ENCODE measurements at places on chromosomes 11 and 22. TPM values are rescaled to one million over a fixed set of nuclear protein-coding genes. Genes with fewer than 3 reads are reported as not detected.
A peak's percentile ranks its signal among the peaks of the same experiment; 100 is the strongest.

DNA sequence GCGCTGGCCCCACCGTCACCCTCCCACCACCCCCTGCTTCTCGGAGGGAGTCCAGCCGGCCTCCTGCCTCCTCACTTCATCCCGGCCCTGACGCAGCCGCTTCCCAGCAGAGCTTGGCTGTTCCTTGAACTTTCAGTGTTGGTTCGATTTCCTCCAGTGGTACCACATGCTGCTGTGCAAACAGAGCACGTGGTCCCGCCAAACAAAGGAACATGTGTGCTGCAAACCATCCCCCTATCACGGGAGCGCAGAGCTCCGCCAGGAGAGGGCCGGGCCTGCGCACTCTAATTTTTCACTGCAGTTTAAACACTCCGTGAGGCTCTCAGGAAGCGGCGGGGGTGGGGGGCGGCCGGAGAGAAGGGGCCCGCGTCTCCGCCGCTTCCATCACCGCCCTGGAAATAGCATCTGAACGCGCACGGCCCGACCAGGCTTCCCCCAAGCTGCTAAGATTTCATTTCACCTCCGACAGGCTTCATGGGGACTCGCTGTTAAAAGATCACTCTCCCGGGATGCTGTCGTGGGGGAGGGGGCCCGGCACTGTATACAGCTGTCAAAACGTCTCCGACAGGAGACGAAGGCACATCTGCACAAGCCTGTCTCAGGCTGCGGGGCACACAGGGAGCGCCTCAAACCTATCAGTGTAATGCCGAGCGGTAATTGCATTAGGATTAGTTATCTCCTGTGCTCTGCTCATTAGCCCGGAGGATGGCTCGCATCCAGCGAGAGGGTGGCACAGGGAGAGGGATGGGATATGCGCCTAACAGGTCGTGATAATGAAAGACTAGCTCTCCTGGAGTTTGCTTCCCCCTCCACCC lies 269.9 kb upstream of the SORL1-AS1 start:
- H3K4me1 ChIP-seq: no peaks in the 10 kb centered on the region
- DNase-seq: no peak
- no peaks in the 10 kb centered on the region for H3K36me3 ChIP-seq
- H3K4me3 ChIP-seq: no peak overlapping the region
- no peaks in the 10 kb centered on the region for H3K27me3 ChIP-seq

GRCh38 chr11:59263225-59263894 lies 50.6 kb upstream of the MPEG1 start:
- DNase-seq: no peak
- H3K27ac ChIP-seq: no peak overlapping the region
- no peaks in the 10 kb centered on the region for H3K36me3 ChIP-seq
- H3K4me1 ChIP-seq: no peaks in the 10 kb centered on the region

GRCh38 chr11:111793863-111794262 lies 27.7 kb upstream of the PPP2R1B start:
- DNase-seq: no peak
- H3K4me1 ChIP-seq: no peaks in the 10 kb centered on the region
- H3K36me3 ChIP-seq: no peaks in the 10 kb centered on the region
- no peak overlapping the region for H3K4me3 ChIP-seq
- no peak overlapping the region for H3K27ac ChIP-seq

DNA sequence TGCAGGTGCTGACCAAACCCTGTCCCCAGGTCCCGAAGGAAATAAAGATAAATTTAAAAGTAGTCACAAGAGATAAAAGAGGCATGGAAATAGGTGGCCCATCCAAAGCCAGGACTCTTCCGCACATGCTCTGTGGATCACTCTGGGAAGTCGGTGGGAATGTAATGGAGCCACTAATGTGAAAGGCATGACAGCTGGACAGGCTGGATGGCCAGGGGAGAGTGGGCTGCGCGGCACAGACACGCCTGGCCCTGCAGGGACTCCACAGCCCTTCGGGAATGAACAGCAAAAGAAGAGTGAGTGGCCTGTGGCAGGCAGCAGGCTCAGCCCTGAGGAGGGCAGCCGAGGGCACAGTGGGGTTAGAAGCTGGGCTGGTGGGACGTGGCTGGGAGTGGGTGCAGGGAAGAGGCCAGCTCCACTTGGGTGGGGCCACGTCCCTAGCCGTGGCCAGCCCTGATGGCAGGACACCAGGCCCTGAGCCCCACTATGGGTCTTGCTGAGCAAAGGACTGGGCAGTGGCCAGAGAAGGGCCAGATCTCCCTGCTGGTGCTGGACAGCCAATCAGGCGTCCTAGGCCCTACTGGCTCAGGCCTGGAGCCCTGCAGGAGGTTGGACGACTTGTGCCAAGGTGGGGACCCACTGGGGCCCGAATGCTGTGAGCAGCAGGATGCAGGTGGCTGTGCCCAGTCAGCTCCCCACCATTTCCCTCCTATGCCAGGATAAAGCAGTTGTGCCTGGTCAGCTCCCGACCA lies 31.3 kb upstream of the GNB1L start:
- H3K36me3 ChIP-seq: no peaks in the 10 kb centered on the region
- H3K27ac ChIP-seq: peak overlapping the region; percentile 38
- H3K4me3 ChIP-seq: no peak overlapping the region
- H3K27me3 ChIP-seq: no peaks in the 10 kb centered on the region
- no peak for DNase-seq

DNA sequence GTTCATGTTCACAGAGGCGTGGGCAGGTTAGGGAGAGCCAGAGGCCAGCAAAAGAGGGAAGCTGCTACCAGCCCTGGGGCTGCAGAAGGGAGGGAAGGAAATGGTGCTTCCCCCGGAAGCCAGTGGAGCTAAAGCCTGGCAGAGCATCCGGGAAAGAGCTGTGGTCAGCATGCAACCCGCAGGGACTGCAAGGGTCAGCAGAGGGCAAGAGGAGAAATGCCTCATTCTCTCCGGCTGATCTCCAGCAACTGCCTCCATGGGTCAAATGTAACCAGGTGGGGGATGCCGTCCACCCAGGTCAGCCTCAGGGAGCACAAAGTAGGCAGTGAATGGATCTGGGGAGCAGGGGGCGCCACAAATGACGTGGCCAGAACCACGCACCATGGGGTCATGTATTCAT lies 36.9 kb upstream of the PRR5 start:
- no peaks in the 10 kb centered on the region for H3K27me3 ChIP-seq
- DNase-seq: no peak
- no peak overlapping the region for H3K4me3 ChIP-seq
- H3K36me3 ChIP-seq: no peaks in the 10 kb centered on the region
- H3K4me1 ChIP-seq: peaks cover 61% of the 10 kb centered on the region

DNA sequence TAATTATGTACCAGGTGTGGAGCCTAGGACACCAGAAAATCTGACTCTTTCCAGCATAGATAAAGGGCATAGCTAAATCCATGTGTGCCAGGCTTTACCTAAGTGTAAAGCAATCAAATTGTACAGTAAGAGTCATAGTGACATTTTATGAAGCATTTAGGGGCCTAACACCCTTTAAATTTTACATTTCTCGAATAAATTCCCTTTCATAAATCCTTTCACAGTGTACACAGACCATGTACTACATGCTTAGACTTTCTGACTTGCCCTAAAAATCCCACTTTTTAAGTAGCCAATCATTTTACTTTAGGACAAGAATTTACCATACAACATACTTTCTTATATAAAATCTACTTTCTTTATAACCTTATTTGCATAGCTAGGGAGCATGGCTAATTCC lies 727.6 kb upstream of the LUZP2 start:
- H3K27me3 ChIP-seq: no peaks in the 10 kb centered on the region
- DNase-seq: no peak
- no peak overlapping the region for H3K27ac ChIP-seq

DNA sequence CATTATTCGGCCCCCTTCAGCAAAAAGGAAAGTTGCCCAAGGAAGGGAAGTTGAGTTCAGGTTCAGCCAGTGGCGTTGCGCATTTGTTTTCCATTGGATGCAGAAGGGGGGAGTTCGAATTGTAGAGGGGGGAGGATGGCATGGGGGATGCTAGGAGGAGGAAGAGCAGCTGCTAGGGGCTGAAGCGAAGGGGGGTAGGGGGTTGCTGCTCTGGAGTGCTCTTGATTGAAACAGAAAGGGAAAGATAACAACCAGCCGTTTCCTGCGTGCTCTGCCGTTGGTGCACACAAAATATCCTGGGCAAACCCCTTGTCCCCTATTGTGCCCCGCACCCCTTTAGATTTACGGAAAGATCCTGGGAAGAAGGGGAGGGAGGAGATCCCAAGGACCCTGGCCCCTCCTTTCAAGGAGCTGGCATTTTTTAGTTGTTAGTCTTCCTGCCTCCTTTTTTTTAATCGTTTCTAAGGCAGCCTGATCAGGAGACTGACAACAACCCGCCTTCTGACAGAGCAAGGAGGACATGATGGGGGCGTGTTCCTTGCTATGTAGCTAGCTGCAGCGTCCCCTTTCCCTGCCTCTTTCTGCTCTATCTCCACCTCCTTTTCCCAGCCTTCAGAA lies 2.1 kb downstream of the KMT2A start:
- DNase-seq: peak; percentile 82
- H3K4me1 ChIP-seq: peaks cover 54% of the 10 kb centered on the region
- no peaks in the 10 kb centered on the region for H3K36me3 ChIP-seq
- H3K27me3 ChIP-seq: no peaks in the 10 kb centered on the region

- H3K36me3 ChIP-seq: no peaks in the 10 kb centered on the region
- H3K4me1 ChIP-seq: no peaks in the 10 kb centered on the region
- H3K27me3 ChIP-seq: no peaks in the 10 kb centered on the region
- H3K27ac ChIP-seq: no peak overlapping the region
- no peak overlapping the region for H3K4me3 ChIP-seq
- DNase-seq: no peak
Measured at GRCh38 chr11:113198972-113199661, 115.3 kb upstream of the TTC12 start.

MIAT gene
- 4.7 TPM for polyA plus RNA-seq

CHST1 gene
- not detected for polyA plus RNA-seq

KRTAP5-10 gene
- not detected for polyA plus RNA-seq

LYVE1 gene
- not detected for polyA plus RNA-seq

UEVLD gene
- polyA plus RNA-seq: 10.2 TPM

PATE4 gene
- polyA plus RNA-seq: not detected

FAM83F gene
- not detected for polyA plus RNA-seq

Data from CD4-positive, alpha-beta memory T cell (primary cell).